ENCODE measurements at places on chromosomes 6 and 20. TPM values are rescaled to one million over a fixed set of nuclear protein-coding genes. Genes with fewer than 3 reads are reported as not detected.
A peak's percentile ranks its signal among the peaks of the same experiment; 100 is the strongest.

Gene SALL4
- not detected for total RNA-seq

Gene CPNE5
- total RNA-seq, result 12.9 TPM

- DNase-seq, result no peak
- H3K27me3 ChIP-seq, result no peaks in the 10 kb centered on the region
- peaks cover 5% of the 10 kb centered on the region for H3K4me1 ChIP-seq
- H3K36me3 ChIP-seq, result no peaks in the 10 kb centered on the region
These were observed 1.4 kb upstream of the SEC63 start for GRCh38 chr6:107959392-107959791.

GRCh38 chr20:1184638-1185315, at the start of gene TMEM74B:
Gene TMEM74B (minus strand): TSS chr20:1184981. CDS start chr20:1183801, 1,180 bp downstream.
- H3K4me1 ChIP-seq, result no peaks in the 10 kb centered on the region
- H3K36me3 ChIP-seq, result no peaks in the 10 kb centered on the region
- H3K27ac ChIP-seq, result no peak within 1 kb of the TSS
- peak within 1 kb of the TSS; percentile 20 for H3K4me3 ChIP-seq
- peaks cover 3% of the 10 kb centered on the region for H3K27me3 ChIP-seq

- no peak overlapping the region for H3K4me3 ChIP-seq
- no peak overlapping the region for H3K27ac ChIP-seq
- no peak for DNase-seq
- H3K4me1 ChIP-seq, result no peaks in the 10 kb centered on the region
- H3K27me3 ChIP-seq, result no peaks in the 10 kb centered on the region
These were observed 3.9 kb upstream of the SLC9A8 start for GRCh38 chr20:49808753-49809152.

DNA sequence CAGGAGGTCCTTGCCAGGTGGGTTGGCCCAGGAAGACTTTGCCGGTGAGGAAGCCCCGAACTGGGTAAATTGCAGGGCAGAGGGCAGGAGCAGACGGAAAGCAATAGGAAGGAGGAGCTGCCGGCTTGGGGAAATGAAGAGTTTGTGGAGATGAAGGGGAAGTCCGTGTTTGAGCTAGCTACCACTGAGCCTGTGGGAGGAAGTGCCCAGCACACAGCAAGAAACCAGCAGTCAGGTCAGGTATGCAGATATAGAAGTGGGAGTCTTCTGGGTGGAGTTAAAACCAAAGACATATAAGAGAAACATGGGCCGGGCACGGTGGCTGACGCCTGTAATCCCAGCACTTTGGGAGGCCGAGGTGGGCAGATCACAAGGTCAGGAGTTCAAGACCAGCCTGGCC, 34.7 kb downstream of the CD24 start:
- H3K27me3 ChIP-seq, result no peaks in the 10 kb centered on the region
- no peak overlapping the region for H3K27ac ChIP-seq
- no peaks in the 10 kb centered on the region for H3K36me3 ChIP-seq
- no peak overlapping the region for H3K4me3 ChIP-seq

DNA sequence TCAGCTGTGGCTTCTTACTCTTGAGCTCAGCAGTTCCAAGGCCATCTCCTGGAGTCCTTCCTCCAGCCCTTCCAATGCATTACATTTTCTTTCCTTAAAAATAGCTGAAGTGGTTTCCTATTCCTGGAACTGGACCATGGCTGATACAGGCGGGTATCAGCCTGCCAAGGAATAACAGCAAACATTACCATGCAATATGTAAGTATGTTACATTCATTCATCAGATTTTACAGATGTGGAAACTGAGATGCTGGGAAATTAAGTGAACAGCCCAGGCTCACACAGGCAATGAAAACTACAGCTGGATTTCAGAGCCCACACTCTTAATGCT, 100.4 kb downstream of the NRN1 start:
- no peaks in the 10 kb centered on the region for H3K36me3 ChIP-seq
- no peaks in the 10 kb centered on the region for H3K27me3 ChIP-seq
- DNase-seq, result no peak
- peak overlapping the region; percentile 63 for H3K27ac ChIP-seq
- no peak overlapping the region for H3K4me3 ChIP-seq
- H3K4me1 ChIP-seq, result peaks cover 6% of the 10 kb centered on the region

DNA sequence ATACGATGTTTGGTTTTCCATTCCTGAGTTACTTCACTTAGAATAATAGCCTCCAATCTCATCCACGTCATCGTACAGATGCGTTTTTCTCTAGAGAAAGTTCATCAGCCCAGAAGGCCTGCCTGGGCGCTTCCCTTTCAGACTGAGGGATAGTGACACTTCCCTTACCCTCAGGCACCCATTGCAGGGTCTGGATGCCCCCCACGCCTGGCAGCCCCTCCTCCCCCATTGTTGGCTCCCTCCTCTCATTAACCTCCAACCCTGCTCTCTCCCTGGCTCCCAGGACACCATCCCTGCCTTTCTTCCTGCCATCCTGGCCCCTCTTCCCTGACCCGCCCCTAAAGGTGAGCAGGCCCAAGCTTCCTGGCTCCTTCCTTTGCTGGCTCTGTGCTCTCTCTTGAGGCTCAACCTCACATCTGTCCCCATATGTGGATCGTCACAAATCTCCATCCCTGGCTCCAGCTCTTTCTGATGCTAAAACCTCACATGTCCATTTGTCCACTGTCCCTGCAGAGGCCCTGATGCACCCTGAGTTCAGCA, 145.2 kb downstream of the SYCP2 start:
- no peak overlapping the region for H3K27ac ChIP-seq
- no peak overlapping the region for H3K4me3 ChIP-seq
- H3K36me3 ChIP-seq, result no peaks in the 10 kb centered on the region
- no peak for DNase-seq

DNA sequence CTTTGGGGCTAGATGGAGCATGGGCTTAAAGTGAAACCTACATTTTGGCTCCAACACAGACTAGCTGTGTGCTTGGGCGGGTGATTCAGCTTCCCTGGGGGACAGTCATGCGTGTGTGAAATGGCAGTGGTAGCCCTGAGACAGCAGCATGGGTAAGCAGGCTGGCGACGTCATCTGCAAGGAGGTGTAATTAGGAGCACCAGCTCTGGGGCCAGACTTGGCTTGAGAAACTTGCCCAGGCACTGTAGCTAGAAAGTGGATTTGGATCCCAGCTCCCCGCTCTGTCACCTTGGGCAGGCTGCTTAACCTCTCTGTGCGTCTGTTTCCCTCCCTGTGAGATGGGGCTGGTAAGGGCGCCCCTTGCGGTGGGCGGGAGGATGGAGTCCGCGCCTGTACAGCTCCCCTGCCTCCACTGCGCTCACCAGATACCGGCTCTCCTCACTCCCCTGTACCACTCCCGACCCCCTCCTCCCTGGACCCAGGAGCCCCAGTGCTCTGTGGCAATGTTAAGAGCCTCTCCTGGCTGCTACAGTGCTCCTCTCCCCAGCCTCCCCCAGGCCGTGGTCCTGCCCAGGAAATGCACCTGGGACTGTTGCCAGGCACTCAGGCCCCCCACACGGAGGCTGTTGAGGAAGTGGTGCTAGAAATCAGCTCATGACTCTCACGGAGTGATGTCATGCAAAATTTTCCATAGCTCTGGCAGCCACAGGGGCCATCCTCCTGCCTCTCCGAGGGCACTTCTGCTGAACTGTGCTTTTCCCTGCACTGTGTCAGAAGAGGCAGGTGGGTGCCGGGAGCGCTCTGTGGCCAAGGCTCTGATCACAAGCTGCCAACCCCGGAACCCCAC, 44.6 kb downstream of the SYNJ2 start:
- no peaks in the 10 kb centered on the region for H3K36me3 ChIP-seq
- H3K27ac ChIP-seq, result peak overlapping the region; percentile 89
- H3K27me3 ChIP-seq, result no peaks in the 10 kb centered on the region
- peak; percentile 96 for DNase-seq

- no peaks in the 10 kb centered on the region for H3K4me1 ChIP-seq
- H3K27ac ChIP-seq, result no peak overlapping the region
- no peaks in the 10 kb centered on the region for H3K27me3 ChIP-seq
- DNase-seq, result no peak
- H3K36me3 ChIP-seq, result no peaks in the 10 kb centered on the region
These were observed 5.0 kb downstream of the SMIM28 start for GRCh38 chr6:138382498-138383265.

Measured in uterus (tissue), 4 donors.